ENCODE measurements at places on chromosomes 12 and 14.

DNA sequence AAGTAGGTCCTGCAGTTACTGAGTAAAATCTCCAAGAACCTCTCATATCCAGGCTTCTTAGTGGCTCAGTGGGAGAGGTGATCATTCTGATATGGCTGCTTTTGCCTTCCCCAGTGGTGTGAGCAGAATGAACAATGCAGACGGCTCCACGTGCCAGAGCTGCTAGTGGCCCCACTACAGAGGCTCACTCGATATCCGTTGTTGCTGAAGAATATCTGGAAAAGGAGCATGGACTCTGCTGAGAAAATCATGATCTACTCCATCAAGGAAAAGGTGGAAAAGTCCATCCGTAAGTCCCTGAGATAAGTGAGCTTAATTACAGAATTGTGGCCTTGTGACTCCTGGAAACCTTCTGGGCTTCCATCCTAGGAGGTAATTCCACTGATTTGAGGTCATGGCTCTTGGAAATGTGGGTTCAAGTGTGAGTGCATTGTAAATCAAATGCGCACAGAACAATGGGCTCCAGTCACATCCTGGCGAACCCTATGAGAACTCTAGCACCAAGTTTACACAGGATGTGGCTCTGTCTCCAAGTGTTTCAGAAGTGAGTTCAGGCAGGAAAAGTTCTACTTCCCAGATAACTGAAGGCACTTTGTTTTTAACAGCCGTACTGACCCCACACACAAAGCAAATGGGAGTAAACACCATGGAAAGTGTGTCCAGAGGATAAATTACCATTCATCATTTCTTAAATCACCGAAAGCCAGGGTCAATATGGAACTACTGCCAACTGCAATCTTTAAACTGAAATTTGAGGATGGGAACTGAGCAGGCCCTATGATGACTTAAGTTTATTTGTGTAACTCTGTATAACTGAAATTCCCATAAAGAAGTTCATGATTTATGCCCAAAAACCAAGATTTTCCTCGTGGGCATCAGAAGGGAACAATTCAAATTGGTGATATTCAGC lies 51.4 kb downstream of the PLEKHG7 start:
- no peak for DNase-seq

DNA sequence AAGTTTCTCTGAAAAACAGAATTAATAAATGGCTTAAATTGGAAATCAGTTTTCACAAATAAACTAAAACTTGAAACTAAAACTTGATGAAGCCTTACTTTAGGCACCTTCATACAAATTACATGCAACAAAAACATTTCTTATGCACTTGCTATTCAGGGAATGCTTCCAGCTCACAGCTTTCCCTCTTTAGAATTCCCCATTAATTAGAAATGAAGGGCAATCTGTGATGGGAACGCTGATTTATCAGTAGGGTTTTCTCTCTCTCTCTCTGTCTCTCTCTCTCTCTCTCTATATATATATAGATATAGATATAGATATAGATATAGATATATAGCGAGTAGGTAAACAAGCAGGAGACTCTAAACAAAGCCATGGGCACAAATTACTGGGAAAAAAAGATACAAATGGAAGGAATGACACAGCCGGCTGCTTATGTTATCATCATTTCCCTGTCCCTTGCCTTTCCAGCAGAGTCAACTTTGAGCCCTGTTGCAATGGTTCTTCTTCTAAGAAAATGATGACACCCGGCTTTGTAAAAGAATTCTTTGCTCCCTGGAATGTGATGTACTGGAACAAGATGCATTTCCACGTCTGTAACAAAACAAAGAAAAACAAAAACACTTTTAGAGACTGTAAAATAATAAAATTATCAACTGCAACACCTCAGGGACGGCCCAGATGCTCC lies 1121.6 kb upstream of the TMEM132C start:
- no peak for DNase-seq

DNA sequence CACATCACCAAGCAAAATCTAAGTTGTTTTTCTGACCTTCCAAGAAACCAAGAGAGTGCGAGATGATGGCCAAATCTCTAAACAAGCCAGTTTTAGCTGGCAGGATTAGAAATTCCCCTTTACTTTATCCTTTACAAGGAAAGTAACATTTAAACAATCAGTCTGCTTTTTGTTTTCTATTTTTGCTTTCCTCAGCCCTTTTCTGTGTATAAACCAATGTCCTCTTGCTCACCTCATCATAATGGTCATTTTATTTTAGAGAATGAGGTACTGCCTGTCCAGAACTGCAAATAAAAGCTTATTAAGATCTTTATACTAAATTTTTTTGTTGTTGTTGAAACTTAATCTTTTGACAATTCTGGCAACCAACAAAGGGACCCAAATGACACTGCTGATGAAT lies 442.4 kb upstream of the GARIN6 start:
- DNase-seq: no peak

GRCh38 chr12:79925492-79925891 lies 9.4 kb downstream of the PPP1R12A start:
- no peak for DNase-seq
